ENCODE measurements at places on chromosomes 3 and 15. TPM values are rescaled to one million over a fixed set of nuclear protein-coding genes. Genes with fewer than 3 reads are reported as not detected.

MNS1 gene
- total RNA-seq, result not detected

GRCh38 chr3:42421818-42422796, 11.7 kb upstream of the LYZL4 start:
- ATAC-seq, result no peak

- no peak for ATAC-seq
Observed at GRCh38 chr15:66763186-66764071, 61.4 kb downstream of the SMAD6 start.

GRAMD2A gene
- total RNA-seq, result 0.50 TPM

PTPRG gene
- total RNA-seq, result not detected
